Karpas-422 (cell line): ENCODE measurements at places on chromosomes 4 and X.

- no peaks in the 10 kb centered on the region for H3K36me3 ChIP-seq
- no peak overlapping the region for H3K27ac ChIP-seq
- no peaks in the 10 kb centered on the region for H3K27me3 ChIP-seq
- peaks cover 3% of the 10 kb centered on the region for H3K4me1 ChIP-seq
- no peak overlapping the region for H3K4me3 ChIP-seq
- no peak for DNase-seq
Measured at GRCh38 chr4:184818216-184818564, 7.6 kb downstream of the ACSL1 start.

- no peaks in the 10 kb centered on the region for H3K27me3 ChIP-seq
- peaks cover 5% of the 10 kb centered on the region; the same call in 1 of the 2 replicates for H3K4me1 ChIP-seq
- H3K36me3 ChIP-seq: no peaks in the 10 kb centered on the region
- no peak overlapping the region for H3K4me3 ChIP-seq
- H3K27ac ChIP-seq: no peak overlapping the region
Measured at GRCh38 chrX:128165884-128166408, 113.7 kb upstream of the ACTRT1 start.

DNA sequence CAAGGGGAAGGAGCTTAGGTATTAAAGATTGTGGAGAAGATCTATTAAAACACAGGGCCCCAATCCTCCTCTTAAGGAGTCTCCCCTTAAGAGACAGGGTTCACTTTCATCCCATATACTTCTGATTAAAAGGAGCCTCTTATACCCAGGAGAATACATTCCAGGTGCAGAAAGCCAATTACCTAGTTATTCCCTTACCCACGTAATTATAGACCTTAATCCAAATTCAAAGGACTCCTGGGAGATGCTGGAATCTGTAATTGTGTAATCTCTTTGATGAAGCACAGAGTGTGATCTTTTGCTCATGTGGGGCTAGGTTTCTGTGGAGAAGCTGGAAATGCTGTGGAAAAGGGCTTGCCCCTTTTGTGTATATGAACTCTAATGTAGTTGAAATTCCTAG lies 1.4 kb upstream of the SEC24B start:
- H3K36me3 ChIP-seq: no peaks in the 10 kb centered on the region
- H3K27me3 ChIP-seq: no peaks in the 10 kb centered on the region
- DNase-seq: no peak
- peak overlapping the region; percentile 86; the same call in 1 of the 2 replicates for H3K4me3 ChIP-seq
- H3K4me1 ChIP-seq: peaks cover 34% of the 10 kb centered on the region

DNA sequence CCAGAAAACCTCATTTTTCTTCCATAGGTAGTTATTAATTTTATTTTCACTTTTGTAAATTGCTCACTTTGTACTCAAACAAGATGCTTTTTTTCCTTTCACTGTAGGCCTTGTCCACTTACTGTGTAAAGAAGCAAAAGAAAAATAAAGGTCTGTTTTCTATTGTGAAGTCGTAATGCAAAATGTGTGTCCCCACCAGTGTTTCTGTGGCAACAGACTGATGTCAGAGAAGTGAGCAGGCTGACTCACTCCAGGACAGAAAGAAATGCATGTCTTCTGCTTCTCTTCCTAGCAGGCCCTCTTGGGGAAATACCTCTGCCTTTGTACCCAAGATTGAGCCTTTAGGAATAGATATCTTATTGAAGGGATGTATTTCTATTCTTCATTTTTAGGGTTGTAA lies 30.3 kb downstream of the INPP4B start:
- no peak for DNase-seq
- H3K27me3 ChIP-seq: no peaks in the 10 kb centered on the region
- no peaks in the 10 kb centered on the region for H3K4me1 ChIP-seq
- H3K4me3 ChIP-seq: no peak overlapping the region
- H3K27ac ChIP-seq: no peak overlapping the region
- H3K36me3 ChIP-seq: no peaks in the 10 kb centered on the region

- no peaks in the 10 kb centered on the region for H3K27me3 ChIP-seq
- no peaks in the 10 kb centered on the region for H3K36me3 ChIP-seq
- DNase-seq: no peak
- peaks cover 13% of the 10 kb centered on the region for H3K4me1 ChIP-seq
- no peak overlapping the region for H3K27ac ChIP-seq
Measured at GRCh38 chr4:47413521-47413920, 50.0 kb downstream of the COMMD8 start.

- H3K36me3 ChIP-seq: no peaks in the 10 kb centered on the region
- DNase-seq: no peak
- H3K27me3 ChIP-seq: no peaks in the 10 kb centered on the region
Measured at GRCh38 chrX:136816975-136817374, 36.2 kb upstream of the ARHGEF6 start.

DNA sequence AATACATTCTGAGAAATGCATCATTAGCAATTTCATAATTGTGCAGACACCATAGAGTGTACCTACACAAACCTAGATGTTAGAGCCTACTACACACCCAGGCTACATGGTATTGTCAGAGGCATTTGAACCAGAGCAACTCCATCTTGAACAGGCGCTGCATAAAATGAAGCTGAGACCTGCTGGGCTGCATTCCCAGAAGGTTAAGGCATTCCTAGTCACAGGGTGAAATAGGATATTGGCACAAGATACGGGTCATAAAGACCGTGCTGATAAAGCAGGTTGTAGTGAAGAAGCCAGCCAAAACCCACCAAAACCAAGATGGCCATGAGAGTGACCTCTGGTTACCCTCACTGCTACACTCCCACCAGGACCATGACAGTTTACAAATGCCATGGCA lies 116.4 kb downstream of the LARP7 start:
- H3K36me3 ChIP-seq: no peaks in the 10 kb centered on the region
- no peaks in the 10 kb centered on the region for H3K4me1 ChIP-seq
- no peaks in the 10 kb centered on the region for H3K27me3 ChIP-seq
- H3K27ac ChIP-seq: no peak overlapping the region

DNA sequence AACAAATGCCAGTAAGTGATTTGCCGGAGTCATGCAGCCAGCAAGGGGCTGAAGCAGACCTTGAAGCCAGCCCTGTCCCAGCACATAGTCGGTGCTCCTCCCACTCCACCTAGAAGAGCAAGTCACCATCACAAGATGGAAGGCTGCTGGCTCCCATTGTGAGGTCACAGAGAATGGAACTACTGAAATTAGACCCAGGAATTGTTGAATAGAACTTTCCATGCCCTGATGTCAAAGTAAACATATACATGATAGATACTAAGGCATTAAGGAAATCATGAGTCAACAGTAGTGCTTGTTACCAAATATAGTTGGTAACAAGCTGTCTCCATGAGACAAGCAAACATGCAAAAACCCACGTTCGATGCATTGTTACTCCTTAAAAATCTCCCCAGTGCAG lies 177.1 kb upstream of the MID1 start:
- no peak overlapping the region for H3K27ac ChIP-seq
- no peak overlapping the region for H3K4me3 ChIP-seq
- H3K36me3 ChIP-seq: no peaks in the 10 kb centered on the region
- H3K4me1 ChIP-seq: no peaks in the 10 kb centered on the region
- no peaks in the 10 kb centered on the region for H3K27me3 ChIP-seq

DNA sequence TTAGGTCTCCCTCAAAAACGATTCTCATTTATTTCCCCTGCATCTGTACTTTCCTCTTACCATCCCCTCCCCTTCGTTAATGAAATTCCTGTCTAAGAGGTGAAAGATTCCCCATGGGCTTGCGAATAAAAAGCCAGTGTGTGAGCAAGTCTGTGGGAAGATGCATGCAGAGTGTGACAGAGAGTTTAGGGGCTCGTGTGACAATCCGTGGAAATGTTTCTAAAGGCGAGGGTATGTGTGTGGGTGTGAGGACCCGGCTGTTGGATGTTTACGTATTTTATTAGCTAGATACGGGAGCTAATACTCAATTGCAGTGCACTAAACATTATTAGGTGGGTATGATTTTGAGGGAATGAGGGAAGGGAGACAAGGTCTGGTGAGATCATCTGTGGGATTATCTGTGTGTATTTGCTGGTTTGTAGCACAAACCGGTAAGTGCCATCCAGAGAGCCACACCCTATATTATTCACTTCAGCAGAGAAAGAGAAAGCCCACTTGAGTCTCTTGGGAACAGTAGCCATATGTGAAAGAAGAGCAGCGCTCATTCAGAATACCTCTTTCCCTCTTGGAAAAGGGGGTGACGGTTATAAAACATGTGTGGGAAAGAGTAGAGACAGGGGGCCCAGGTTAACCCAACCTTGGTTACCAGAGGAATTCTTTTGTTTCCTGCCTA lies 893 bp upstream of the HOPX start:
- no peak overlapping the region for H3K27ac ChIP-seq
- no peak overlapping the region for H3K4me3 ChIP-seq
- no peaks in the 10 kb centered on the region for H3K36me3 ChIP-seq
- H3K4me1 ChIP-seq: no peaks in the 10 kb centered on the region
- no peaks in the 10 kb centered on the region for H3K27me3 ChIP-seq

DNA sequence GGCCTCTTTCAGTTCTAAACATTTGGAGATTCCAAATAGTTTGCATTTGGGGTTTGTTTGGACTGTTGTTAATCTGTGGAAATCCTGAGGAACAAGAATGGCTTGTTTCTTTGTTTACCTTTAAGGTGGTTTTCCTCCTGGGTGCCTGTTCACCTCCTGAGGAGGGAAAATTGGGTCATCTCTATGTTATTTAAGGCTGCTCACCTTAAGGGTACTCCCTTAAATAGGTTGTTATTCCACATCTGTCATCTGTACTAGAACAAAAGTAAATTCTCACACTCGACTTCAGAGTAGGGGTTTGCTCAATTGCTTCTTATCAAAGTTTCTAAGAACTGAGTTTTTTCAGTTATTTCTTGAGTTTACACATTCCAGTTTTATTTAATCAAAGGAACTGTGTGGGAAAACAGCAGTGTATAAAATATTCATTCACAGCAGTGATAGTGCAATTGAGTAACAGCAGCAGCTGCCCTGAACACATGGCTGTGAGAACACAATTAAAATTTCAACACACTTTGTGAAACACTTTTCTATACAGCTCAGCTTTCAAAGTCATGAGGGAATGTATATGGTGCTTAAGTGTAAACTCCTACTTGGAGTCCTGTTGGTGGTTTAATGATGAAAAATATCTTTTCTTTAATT lies 238.5 kb upstream of the PGRMC2 start:
- no peak for DNase-seq
- H3K36me3 ChIP-seq: no peaks in the 10 kb centered on the region
- peaks cover 62% of the 10 kb centered on the region for H3K4me1 ChIP-seq

DNA sequence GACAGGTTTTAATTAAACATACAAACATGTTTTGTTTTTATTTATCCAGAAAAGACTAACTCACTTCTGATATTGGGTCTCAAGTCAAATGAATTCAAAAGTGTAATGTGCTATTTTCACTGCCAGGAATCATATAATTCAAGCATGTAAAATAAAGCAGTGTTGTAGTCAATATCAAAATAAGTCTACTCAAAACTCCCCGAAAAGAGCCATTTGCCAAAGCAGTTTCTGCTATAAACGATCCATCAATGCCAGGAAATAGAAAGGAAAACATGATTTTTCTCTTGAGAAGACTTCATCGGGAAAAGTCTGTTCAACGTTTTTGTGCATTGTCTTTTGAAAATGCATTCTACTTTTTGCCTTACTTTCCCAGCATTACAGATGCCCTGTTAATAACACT lies 633.3 kb downstream of the FAT4 start:
- no peak for DNase-seq
- H3K36me3 ChIP-seq: no peaks in the 10 kb centered on the region
- H3K27ac ChIP-seq: no peak overlapping the region
- no peak overlapping the region for H3K4me3 ChIP-seq
- H3K4me1 ChIP-seq: no peaks in the 10 kb centered on the region

DNA sequence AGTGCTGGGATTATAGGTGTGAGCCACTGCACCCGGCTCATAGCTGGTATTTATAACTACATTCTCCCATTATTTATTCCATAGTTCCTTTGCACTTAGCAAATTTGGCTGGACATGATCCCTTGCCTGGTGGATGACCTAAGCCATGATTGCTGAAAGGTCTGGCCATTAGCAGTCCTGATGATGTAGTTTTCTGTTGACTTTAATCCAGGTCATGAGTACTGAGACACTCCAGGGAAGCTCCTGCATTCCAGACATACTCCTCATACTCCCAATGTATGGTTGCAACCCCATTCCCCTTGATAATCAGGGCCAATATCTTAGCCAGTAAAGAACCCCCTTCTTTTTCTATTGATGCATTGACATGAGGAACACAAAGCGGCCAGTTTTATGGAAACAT lies 24.4 kb upstream of the MGST2 start:
- no peaks in the 10 kb centered on the region; the same call in 1 of the 2 replicates for H3K36me3 ChIP-seq
- H3K27ac ChIP-seq: no peak overlapping the region
- DNase-seq: no peak
- peaks cover 7% of the 10 kb centered on the region for H3K4me1 ChIP-seq
- H3K4me3 ChIP-seq: no peak overlapping the region

DNA sequence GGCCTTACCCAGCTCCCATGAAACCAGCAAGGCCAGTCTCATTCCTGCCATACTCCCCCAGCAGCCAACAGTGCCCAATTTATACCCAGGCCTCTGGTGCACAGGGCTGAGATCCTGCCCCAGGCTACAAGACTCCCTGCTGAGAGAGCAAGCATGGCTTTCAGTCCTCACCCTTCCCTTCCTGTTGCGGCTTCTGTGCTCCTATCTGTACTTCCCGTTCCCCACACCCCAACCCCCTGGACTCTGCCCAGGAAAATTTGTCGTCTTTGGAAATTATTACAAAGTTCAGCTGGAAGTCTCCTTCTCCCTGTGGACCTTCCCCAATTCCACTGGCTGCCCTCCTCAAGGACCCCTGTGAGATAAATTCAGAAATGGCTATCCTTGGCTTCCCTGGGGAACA lies 84.1 kb upstream of the GK2 start:
- H3K36me3 ChIP-seq: no peaks in the 10 kb centered on the region
- H3K27me3 ChIP-seq: no peaks in the 10 kb centered on the region
- no peak overlapping the region for H3K27ac ChIP-seq
- no peak for DNase-seq
